ENCODE measurements at places on chromosomes 6 and 20.

GRCh38 chr20:25195014-25195961 lies at the start of gene ENTPD6:
Gene ENTPD6 (plus strand): TSS chr20:25195712. CDS start chr20:25206537, 10,825 bp downstream.
- peak; percentile 84 for DNase-seq

GRCh38 chr6:106677282-106677681 lies 47.9 kb downstream of the QRSL1 start:
- DNase-seq: no peak

- DNase-seq: no peak
Observed at GRCh38 chr6:106387875-106388274, 27.4 kb downstream of the CRYBG1 start.

DNA sequence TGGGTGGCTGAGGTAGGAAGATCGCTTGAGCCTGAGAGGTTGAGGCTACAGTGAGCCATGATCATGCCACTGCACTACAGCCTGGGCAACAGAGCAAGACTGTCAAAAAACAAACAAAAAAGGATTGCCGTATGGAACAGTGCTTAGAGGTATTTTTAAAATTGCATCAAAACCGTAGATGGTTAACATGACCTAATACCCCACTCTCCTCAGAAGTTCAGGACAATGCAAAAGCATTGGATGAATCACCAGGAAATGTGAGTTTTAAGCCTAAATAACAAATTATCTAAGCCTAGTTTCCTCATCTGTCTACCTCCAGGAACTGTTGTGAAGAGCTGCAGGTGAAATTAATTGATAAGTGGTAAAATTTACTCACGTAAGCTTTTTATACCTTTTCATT lies 123.8 kb upstream of the ID4 start:
- no peak for DNase-seq

GRCh38 chr6:39859025-39859424 lies 66.8 kb downstream of the DAAM2 start:
- no peak for DNase-seq

All from stimulated activated CD8-positive, alpha-beta memory T cell treated with anti-CD3 and anti-CD28 coated beads, Interleukin-7, amount 100 ng/mL, for 24 hours (primary cell).